ENCODE measurements at places on chromosomes 4 and X. TPM values are rescaled to one million over a fixed set of nuclear protein-coding genes. Genes with fewer than 3 reads are reported as not detected.
A peak's percentile ranks its signal among the peaks of the same experiment; 100 is the strongest.

DNA sequence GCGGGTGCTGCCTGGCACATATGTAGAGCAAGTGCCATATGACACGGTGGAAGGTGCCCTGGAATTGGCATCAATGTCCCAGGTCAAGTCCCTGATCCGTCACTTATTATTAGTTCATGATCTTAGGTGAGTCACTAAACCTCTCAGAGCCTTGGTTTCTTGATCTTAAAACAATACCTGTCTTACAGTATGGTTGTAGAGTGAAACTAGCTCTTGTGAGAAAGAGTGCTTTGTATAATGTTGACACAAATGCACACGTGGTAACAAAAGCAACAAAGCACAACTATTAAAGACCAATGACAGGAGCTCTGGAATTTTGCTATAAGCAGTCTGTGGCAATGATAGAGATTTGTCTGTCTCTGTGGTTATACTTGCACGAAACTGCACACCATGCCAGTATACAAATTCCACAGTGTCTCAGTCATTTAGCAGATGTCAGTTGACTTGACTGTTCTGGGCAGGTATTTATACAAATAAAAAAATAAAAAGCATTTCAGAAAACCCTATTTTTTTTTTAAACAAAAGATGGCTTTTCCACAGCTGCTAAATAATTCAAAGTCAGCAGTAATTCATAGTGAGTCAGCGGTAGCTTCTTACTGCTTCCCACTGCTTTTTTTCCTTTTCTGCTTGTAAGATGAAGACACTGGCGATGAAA lies 19.7 kb upstream of the ACSL1 start:
- no peak for DNase-seq

- DNase-seq: no peak
Measured at GRCh38 chr4:162401021-162401420, 237.2 kb upstream of the FSTL5 start.

DNA sequence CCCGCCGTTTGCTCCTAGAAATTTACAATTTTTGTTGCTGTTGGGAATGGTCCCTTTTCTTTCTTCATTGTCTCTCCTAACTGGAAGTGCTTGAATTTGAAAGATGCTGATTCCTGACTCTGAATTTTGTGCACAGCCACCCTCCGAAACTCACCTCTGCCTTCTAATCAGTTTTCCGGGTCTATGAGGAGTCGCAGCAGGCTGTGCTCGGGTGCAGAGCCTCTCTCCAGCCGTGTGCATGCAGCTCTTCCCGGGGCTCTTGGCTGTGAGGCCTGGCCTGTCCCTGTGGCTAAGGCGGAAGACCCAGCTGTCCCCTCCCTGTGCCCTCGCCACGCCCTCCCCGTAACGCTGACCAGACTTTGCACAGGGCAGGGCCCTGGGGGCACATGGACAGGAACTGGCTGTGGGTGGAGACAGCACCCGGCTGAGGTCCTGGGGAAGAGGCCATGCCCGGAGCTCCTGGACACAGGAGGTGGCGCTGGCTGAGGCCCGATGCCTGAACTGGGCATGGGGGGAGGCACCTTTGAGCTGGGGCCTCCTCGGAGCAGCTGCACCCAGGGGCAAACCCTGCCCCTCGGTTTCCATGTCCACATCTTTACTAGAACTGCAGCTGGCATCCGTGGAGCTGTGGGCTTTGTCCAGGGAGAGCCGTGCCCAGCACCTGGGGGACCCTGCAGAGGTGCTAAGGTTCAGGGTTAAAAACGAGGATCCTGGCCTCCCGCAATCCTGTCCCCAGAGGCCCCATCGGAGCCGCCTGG lies 32.6 kb upstream of the SPON2 start:
- peak; percentile 71 for DNase-seq

DNA sequence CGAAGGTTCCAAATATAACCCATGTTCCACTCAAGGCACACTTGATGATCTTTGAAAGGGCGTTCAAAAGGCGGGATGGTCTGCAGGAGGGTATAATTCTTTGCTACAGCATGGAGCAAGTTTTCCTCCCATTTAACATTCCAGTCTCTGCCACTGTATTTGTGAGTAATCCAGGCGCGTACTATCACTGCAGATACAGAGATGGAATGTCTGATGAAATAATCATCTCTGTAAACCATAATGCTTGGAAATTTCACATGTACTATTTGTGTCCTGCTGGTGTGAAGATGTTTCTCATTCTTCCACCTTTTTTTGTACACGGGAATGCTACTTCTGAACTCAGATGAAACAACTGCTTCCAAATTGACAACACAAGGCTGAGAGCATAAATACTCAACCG lies 15.5 kb downstream of the SEL1L3 start:
- no peak for DNase-seq

DNA sequence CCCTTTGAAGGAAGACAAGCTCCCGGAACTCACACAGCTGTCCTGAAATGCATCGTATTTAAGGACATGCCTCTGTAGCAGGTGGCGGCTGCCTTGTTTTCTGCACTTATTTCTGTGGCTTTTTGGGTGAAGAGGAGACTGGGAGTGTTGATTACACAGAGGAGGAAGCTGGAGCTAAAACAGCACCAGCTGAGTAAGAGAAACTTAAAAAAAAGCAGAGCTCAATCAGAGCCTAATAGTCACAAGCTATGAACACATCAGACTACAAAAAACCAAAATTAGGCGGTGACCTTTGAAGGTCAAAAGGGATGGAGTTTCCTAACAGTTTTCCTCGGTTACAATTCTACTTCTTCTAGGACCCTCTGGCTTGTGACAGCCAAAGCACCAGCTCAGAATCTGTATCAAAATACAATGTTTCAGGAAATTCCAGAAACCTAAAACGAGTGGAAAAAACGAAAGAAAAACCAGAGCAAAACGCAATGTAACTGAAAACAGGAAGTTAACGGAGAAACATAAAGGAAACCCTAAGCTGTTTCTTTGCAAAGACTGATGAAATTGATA lies 13.5 kb downstream of the PRKX start:
- no peak for DNase-seq

GRCh38 chrX:10949541-10949940 lies 161.6 kb upstream of the HCCS start:
- no peak for DNase-seq

Gene GC
- total RNA-seq: not detected

Gene PIN4
- 12.0 TPM for total RNA-seq

Gene GPR119
- not detected for total RNA-seq

Measured in Right ventricle myocardium inferior (tissue), 1 donor.